Stimulated activated naive CD4-positive, alpha-beta T cell treated with Interleukin-2 at 50 U/mL for 16 hours (primary cell): ENCODE measurements at places on chromosomes 12 and 14.
A peak's percentile ranks its signal among the peaks of the same experiment; 100 is the strongest.

- no peak for DNase-seq
Observed at GRCh38 chr14:75158843-75159614, 17.4 kb downstream of the TMED10 start.

GRCh38 chr14:41609704-41610183 is 3.1 kb downstream of the LRFN5 start:
- no peak for DNase-seq

DNA sequence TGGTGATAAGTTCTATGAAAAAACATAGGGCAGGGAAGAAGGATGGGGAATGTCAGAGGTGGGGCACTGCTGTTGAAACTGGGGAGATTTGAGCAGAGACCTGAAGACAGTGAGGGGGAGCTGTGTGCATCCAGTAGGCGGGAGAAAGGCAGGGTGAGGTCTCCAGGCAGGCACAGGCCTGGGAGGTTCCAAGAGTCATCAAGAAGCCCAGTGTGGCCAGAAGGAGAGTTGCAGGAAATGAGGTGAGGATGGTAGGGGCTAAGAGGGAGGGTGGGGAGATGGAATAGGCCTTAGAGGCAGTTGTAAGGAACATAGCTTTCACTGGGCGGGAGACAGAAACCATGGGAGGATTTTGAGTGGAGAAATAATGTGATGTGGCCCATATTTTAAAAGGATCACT is 341.8 kb downstream of the GLT1D1 start:
- no peak for DNase-seq

- DNase-seq, result no peak
Observed at GRCh38 chr12:91400271-91400670, 217.7 kb upstream of the DCN start.

DNA sequence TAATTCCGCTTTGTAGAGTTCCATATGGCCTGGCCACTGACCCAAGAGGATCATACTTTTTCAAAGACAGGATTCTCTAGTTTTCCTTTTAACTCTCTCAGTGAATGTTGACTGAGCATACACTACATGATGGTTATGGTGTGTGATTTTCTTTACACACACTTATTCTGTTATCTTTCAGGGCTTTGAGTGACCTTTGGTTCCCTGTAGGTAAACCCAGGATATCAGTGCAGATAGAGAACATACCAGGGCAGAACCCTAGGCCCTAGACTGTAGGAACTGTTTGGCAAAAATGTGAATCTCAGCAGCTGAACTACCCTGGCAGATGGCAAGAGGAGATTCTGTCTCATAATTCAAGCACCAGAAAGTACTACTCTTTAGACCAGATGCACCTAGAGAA is 159.6 kb downstream of the KCNA5 start:
- no peak for DNase-seq

DNA sequence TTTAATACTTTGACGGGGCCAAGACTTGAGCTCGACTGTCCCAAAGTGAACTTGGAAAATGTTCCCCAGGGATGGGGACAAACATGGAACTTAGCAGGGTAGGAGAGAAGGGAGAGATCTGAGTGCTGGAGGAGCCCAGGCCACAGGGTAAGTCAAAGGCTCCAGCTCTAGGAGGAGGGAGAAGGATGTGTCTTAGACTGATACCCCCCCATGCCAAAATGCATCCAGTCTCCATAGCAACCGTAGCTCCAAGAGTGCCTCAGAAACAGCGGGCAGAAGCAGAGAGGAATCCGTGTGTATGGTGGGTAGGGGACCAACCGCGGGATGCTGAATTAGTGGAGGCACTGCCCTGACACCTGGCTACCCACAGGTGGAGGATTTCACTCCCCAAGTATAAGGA is 845 bp upstream of the AGAP2 start:
- no peak for DNase-seq

GRCh38 chr14:79585845-79586244 is 625.5 kb downstream of the DIO2 start:
- no peak for DNase-seq

GRCh38 chr14:100203962-100204834 is 34.7 kb upstream of the YY1 start:
- no peak for DNase-seq

DNA sequence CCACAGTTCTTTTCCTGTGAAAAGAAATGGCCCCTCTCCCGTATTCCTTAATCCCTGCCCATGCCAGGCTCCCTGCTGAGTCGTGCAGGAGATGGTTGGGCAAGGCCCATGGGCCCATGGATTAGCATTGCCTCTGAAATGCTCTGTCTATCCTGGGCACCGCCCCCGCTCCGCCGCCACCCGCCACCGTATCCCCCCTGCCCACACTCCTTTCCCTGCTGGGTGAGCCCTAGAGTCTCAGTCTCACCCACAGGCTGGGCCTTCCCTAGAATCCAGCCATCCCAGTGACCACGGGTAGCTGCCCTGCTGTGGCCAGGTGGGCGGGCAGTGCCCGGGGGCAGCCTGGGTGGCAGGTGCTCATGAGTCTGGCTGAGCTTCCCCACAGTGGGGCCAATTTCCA is 50.6 kb downstream of the TSPAN11 start:
- DNase-seq, result no peak

- DNase-seq, result no peak
Observed at GRCh38 chr14:101808020-101808641, 46.6 kb downstream of the PPP2R5C start.

- DNase-seq, result peak; percentile 52
Observed at GRCh38 chr12:989751-990660, 1.0 kb upstream of the ERC1 start.

- DNase-seq, result no peak
Observed at GRCh38 chr12:120940006-120940405, 35.8 kb upstream of the SPPL3 start.

GRCh38 chr14:95388699-95389098 is 69.0 kb upstream of the CLMN start:
- no peak for DNase-seq

DNA sequence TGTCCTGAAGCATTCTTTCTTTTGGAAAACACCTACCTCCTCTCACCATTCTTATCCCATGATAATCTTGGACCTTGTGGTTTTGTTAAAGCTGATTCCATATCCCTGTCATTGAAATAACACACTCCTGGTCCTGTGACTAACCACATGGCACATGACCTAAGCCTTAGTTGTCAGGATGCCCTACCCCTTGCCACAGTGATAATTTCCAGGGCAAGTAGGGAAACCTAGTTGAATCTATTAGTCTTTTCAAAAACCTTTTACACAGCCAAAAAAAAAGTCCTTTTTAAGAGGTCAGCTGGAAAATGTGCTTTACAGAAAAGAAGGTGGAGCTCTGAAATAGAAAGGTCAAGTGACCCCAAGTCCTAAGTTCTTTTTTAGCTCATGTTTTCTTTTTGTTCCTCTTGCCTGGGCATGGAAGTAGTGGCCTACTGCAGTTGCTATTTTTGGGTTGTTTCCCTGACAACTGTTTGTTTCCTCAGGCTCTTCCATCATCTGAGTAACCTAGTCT is 608.4 kb downstream of the LRFN5 start:
- no peak for DNase-seq

GRCh38 chr12:6996040-6996441 is 22.2 kb downstream of the LPCAT3 start:
- DNase-seq, result no peak

GRCh38 chr14:104928391-104929133 is 3.9 kb downstream of the PLD4 start:
- no peak for DNase-seq

DNA sequence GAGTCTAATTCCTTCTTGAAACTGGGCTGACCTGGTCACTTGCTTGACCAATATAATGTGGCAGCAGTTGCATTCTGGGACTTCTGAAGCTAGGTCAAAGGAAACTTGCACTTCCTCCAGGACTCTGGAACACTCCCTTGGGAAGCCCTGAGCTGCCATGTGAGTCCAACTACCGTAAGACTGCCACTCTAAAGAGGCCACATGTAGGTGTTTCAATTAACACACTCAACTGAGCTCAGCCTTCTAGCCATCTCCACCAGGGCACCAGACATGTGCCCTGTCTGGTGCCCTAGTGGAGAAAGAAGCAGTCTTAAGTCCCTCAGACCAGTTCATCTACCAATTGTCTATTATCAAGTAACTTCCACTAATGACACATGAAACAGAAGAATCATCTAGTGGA is 6.1 kb upstream of the TEP1 start:
- no peak for DNase-seq

DNA sequence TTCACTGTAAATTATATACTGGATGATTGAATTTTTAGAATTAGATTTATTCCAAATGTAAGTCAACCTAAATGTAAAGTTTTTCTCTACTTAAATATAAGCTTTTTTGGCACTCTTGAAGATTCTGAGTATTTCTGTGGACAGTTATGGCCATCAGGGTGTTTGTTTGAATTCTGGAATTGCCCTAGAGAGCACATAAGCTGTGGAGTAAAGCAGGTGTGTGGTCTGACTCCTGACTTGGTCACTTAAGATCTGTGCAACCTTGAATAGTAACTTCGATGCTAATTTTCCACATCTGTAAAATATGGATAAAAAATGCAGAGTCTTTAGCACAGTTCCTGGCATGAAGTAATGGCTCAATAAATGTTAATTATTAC is 64.4 kb downstream of the FUT8 start:
- no peak for DNase-seq

GRCh38 chr14:93301821-93302447 is 30.9 kb downstream of the BTBD7 start:
- DNase-seq, result no peak
